ENCODE measurements at places on chromosomes 12 and 14.

DNA sequence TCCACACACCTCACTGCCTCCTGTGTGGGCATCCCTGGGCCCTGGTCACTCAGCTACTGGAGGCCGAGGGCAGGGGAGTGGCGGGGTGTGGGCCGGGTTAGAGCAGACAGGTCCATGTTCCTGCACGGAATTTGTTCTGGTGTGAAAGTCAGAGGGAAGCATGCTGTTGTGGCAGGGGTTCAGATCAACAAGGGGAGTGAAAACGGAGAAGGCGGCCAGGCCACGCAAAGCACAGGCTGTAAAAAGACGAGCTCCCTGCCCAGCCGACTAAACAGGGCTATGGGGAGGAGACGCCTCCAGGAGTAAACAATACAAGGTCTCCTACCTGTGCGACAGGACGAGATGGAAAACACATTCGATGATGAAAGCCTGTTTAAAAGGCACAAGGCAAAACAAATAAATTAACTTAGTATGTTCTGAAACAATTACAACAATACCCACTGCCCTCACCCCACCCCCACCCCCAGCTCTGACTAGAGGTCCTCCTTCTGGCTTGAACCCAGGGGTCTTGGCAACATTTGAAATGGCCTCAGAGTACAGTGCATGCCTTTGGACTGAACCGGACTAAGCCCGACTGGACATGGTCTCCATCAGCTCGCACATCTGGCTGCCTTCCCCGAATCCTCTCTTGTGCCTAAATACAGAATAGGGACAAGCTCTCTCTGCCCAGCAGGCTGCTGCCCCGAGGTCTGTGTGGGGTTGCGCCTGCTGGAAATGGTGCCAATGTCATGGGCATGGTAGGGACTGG, 274.9 kb upstream of the DIO3 start:
- DNase-seq = no peak

- no peak for DNase-seq
These were observed 498.9 kb downstream of the DIO2 start for GRCh38 chr14:79712302-79712950.

DNA sequence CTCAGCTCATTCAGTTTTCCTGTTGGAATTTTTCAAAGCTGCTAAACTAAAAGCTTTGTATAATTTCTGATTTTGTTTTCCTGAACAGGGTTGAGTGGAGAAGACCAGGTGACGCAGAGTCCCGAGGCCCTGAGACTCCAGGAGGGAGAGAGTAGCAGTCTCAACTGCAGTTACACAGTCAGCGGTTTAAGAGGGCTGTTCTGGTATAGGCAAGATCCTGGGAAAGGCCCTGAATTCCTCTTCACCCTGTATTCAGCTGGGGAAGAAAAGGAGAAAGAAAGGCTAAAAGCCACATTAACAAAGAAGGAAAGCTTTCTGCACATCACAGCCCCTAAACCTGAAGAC, 367.1 kb upstream of the OR4E1 start:
- no peak for DNase-seq

GRCh38 chr12:80641936-80642335, 65.5 kb upstream of the MYF6 start:
- DNase-seq = no peak

DNA sequence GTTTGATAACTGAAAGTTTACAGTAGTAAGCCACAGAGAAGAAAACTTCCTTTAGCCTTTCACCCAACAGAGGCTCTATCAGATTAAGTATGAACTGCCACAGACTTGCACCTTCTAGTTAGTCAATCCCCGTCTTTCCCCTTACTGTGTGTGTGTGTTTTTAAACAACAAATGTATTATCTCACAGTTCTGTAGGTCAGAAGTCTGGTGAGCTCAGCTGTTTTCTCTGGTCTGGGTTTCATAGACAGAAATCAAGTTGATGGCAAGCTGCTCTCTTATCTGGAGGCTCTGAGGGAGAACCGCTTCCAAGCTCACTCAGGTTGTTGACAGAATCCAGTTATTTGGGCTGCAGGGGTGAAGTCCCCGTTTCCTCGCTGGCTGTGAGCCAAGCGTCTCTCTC, 320.5 kb downstream of the PRKD1 start:
- no peak for DNase-seq

DNA sequence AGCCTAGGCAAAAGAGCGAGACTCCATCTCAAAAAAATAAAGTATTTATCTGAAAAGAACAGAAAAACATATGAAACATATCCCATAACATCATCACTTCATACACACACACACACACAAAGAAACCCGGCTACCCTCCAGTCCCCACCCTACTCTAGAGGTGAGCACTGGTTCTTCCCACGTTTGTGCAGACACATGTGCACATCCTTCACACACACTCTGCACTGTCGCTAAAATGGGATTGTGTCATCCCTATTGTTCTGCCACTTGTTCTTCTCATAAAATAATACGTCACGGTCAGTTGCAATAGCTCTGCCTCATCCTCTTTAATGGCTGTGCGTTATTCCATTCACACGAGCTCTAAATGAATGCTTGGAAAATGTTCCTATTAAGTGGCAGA, 85.9 kb upstream of the ANO2 start:
- DNase-seq = no peak

GRCh38 chr12:2893007-2893406, 2.3 kb downstream of the TULP3 start:
- DNase-seq = peak; percentile 26

DNA sequence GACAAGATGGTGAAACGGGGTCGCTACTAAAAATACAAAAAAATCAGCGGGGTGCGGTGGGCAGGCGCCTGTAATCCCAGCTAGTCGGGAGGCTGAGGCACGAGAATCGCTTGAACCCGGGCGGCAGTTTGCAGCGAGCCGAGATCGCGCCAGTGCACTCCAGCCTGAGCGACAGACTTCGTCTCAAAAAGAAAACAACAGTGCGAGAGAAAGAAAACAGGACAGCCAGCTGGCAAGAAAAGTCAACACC, 633 bp upstream of the RNU4-2 start:
- no peak for DNase-seq

GRCh38 chr12:15996948-15997347, 85.8 kb downstream of the DERA start:
- no peak for DNase-seq

- DNase-seq = no peak
These were observed 11.6 kb downstream of the BTG1 start for GRCh38 chr12:92133795-92134637.

Data from SW 1271 (cell line).